Tibial nerve (tissue), 4 donors: ENCODE measurements at places on chromosomes 6 and 20. TPM values are rescaled to one million over a fixed set of nuclear protein-coding genes. Genes with fewer than 3 reads are reported as not detected.

DNA sequence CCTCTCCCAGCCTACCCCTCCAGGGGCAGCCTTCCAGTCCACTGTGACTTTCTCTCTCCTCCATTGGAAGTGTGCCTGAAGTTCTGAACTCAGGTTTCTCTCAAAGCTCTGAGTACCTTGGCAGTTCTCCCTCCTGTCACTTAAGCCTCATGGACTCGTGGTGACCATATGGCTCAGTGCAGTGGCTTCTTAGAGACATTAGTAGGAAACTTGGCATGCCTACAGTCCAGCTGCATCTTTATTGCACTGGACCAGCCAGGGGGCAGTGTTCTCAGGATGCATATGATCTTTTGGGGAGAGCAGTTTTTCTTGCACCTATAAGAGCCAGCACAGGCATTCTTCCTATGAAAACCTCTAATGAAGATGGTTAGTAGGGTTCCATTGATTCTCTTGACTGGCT is 47.5 kb upstream of the KCNK16 start:
- H3K4me3 ChIP-seq = no peak overlapping the region
- H3K4me1 ChIP-seq = no peaks in the 10 kb centered on the region

GRCh38 chr6:168136622-168137021 is 57.6 kb upstream of the FRMD1 start:
- H3K36me3 ChIP-seq = no peaks in the 10 kb centered on the region
- no peaks in the 10 kb centered on the region for H3K27me3 ChIP-seq
- H3K27ac ChIP-seq = no peak overlapping the region
- no peak for DNase-seq
- no peaks in the 10 kb centered on the region for H3K4me1 ChIP-seq

- H3K27ac ChIP-seq = no peak overlapping the region
- DNase-seq = no peak
- H3K36me3 ChIP-seq = no peaks in the 10 kb centered on the region
- no peaks in the 10 kb centered on the region for H3K4me1 ChIP-seq
These were observed 29.7 kb downstream of the ZNF831 start for GRCh38 chr20:59193325-59193724.

DNA sequence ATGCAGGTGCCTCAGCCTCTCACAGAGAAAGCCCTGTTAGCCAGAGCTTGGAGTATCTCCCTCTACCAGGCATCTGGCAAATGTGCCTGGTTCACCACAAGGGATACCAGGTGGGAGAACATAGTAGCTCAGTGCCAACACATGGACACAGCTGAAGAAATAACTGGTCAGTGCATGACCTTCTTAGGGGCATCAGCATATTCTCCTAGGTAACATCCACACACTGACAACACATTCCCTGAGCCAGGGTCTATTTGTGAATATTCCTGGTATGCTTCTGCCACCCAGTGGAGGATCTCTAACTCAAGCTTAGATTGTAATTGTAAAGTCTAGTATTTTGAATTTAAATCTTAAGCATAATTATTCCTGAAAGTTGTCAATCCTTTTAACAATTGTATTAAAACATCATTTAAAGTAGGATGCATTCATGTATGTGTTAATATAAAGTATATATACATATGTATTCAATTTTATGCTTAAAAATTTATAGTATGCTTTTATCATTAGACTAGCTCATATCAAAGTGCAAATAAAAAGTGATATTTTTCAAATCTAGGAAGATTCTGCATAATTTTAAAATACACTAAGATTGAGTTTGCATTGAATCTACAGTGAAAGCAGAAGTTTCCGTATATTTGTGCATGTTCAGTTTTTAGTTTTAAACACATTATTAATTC is 45.3 kb upstream of the COL21A1 start:
- no peak overlapping the region for H3K4me3 ChIP-seq
- H3K27ac ChIP-seq = no peak overlapping the region
- H3K36me3 ChIP-seq = no peaks in the 10 kb centered on the region
- peak; percentile 54 for DNase-seq
- H3K27me3 ChIP-seq = no peaks in the 10 kb centered on the region
- H3K4me1 ChIP-seq = no peaks in the 10 kb centered on the region

DNA sequence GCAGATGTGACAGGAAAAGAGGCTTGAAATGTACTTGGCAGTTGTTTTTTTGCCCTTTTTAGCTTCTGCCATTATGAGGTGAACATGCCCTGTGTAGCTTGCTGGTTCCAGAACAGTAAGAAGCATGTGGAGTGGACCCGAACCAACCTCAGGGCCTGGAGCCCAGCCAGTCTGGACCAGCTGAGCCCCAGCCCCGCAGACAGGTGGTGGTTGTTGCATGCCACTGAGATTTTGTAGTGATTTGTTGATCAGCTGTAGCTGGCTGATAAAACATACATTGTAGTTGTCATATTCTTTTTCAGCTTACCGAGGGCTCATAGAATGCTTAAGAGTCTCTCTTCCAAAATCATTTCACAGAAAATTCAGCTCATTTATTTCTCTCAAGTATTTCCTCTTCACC is 182.2 kb downstream of the FARS2 start:
- H3K36me3 ChIP-seq = no peaks in the 10 kb centered on the region
- no peaks in the 10 kb centered on the region for H3K27me3 ChIP-seq
- DNase-seq = no peak
- H3K4me3 ChIP-seq = no peak overlapping the region
- H3K27ac ChIP-seq = no peak overlapping the region

DNA sequence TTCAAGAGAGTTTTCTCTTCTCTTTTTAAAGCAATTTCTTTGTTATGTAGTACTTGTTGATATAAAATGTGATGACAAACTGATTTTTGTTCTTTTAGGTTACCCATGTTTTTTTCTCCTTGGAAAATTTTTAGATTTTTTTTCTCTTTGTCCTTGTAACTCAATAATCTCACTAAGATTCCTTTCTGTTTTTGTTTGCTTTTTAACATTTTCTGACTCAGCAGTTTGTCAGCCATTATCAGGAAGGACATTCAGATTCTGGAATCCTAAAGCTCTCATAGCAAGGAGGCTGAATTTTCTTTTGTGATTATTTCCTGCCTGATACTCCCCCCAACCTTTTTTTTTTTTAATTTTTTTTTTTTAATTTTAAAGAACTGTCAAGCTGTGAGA is 75.2 kb upstream of the CITED2 start:
- no peak overlapping the region for H3K4me3 ChIP-seq
- H3K27me3 ChIP-seq = no peaks in the 10 kb centered on the region
- no peak overlapping the region for H3K27ac ChIP-seq
- no peak for DNase-seq
- H3K36me3 ChIP-seq = no peaks in the 10 kb centered on the region
- no peaks in the 10 kb centered on the region for H3K4me1 ChIP-seq

The SLC22A7 gene
- total RNA-seq = not detected

The GNMT gene
- 2.1 TPM for total RNA-seq

The ZNF335 gene
- total RNA-seq = 32.8 TPM

The ADGRF5 gene
- 17.6 TPM for total RNA-seq

- H3K27ac ChIP-seq = no peak overlapping the region
- H3K4me1 ChIP-seq = no peaks in the 10 kb centered on the region
- H3K4me3 ChIP-seq = no peak overlapping the region
- H3K27me3 ChIP-seq = no peaks in the 10 kb centered on the region
- no peak for DNase-seq
- no peaks in the 10 kb centered on the region for H3K36me3 ChIP-seq
These were observed 70.5 kb downstream of the ADGRG6 start for GRCh38 chr6:142372348-142372747.

DNA sequence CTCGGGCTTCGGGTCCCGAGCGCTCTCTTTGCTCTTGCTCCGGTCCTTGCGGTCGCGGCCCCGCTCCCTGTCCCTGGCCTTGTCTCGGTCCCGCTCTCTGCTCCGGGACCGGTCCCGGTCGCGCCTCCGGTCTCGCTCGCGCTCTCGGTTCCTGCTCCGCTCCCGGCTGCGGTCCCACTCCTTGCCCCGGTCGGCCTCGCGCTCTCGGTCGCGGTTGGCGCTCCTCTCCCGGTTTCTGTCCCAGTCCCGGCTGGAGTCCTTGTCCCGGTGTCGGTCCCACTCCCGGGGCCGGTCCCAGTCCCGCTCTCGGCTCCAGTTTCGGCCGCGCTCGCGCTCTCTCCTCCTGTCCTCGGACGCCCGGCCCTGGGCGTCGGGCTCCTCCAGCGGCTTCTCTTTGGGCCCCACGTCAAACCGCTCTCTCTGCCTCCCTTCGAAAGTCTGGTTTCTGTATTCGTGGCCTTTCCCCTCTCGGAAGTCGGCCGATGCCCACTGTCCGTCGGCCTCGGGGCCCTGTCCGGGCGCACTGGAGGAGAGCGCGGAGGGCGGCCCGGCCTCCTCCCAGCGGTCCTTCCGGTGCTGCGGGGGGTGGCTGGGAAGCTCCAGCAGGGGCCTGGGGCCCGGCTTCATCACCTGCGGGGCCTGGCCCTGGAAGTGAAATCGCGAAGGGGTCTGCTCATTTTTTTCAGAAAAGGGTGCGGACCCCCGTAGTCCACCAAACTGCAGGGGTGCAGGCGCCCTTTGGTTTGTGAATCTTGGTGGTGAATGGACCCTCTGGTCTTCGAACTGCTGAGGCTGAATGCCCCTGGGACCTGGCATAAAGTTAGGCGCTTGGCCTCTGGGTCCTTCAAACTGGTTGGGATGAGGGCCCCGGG is 17.9 kb upstream of the TCFL5 start:
- no peak for DNase-seq
- H3K4me1 ChIP-seq = peaks cover 23% of the 10 kb centered on the region
- H3K4me3 ChIP-seq = no peak overlapping the region

GRCh38 chr20:48586730-48587129 is 241.1 kb downstream of the PREX1 start:
- H3K4me1 ChIP-seq = no peaks in the 10 kb centered on the region
- no peaks in the 10 kb centered on the region for H3K36me3 ChIP-seq
- H3K27ac ChIP-seq = no peak overlapping the region
- DNase-seq = no peak
- H3K27me3 ChIP-seq = peaks cover 10% of the 10 kb centered on the region

DNA sequence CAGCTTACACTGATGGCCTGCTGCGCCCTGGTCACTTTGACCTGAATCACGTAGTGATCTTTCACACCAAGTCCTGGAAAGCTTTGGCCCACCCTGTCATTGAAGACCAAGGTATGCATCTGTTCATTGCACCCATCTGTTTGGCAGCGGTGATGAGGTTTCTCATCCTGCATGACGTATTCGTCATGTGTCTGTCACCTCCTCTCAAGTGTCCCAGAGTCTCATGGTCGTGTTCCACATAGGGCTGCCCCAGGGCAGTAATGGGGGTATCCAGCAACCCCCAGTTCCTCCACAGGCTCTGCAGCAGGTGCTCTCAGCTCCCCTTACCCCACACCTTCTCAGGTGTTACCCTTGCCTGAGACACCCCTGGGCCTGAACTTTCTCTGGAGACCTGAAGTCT is 104.1 kb downstream of the SYNDIG1 start:
- no peaks in the 10 kb centered on the region for H3K36me3 ChIP-seq
- H3K4me1 ChIP-seq = no peaks in the 10 kb centered on the region
- H3K4me3 ChIP-seq = no peak overlapping the region
- H3K27me3 ChIP-seq = no peaks in the 10 kb centered on the region

GRCh38 chr6:52697903-52698302 is 27.0 kb downstream of the TMEM14A start:
- no peak for DNase-seq
- H3K27ac ChIP-seq = no peak overlapping the region
- no peaks in the 10 kb centered on the region for H3K27me3 ChIP-seq
- H3K36me3 ChIP-seq = no peaks in the 10 kb centered on the region
- H3K4me3 ChIP-seq = no peak overlapping the region
- no peaks in the 10 kb centered on the region for H3K4me1 ChIP-seq

The PRICKLE4 gene
- 27.9 TPM for total RNA-seq

The TBC1D22B gene
- 5.1 TPM for total RNA-seq

DNA sequence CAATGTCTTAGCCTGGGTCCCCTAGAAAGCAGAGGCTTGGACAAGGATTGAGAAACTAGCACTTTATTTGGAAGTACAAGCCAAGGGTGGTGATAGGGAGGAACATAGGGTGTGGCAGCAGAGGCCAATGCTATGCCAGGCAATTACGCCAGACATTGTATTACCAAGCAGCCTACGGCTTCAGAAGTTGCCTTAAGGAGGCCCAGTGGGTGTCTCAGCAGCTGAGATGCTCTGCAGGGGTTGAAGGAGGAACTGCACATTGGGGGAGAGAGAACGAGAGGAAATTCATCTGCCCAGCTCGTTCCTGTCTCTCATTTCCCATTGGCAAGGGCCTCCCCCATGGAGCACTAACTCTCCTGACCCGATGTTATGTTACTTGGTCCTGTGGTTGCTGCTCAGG is 859 bp downstream of the C20orf202 start:
- no peak overlapping the region for H3K27ac ChIP-seq
- no peaks in the 10 kb centered on the region for H3K36me3 ChIP-seq
- H3K27me3 ChIP-seq = no peaks in the 10 kb centered on the region
- H3K4me3 ChIP-seq = no peak overlapping the region

The RNF217 gene
- 37.4 TPM for total RNA-seq

DNA sequence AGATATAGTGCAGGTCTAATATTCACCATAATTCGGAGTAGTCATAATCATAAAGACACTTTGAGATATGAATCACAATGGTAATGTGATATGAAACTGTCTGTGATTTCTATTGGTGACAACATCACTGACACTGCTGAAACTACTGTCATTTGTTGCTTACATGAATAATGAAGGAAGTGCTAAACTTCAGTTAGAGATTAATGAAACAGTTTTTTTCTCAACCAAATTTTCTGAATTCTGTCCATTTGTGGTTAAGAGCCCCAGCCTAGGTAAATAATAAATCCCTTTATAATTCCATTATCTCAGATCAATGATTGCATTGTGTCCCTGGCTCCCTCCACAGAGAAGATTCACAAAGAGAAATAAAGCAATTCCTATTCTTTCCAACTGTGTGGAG is 122.6 kb downstream of the HIVEP2 start:
- H3K27me3 ChIP-seq = no peaks in the 10 kb centered on the region
- H3K4me3 ChIP-seq = no peak overlapping the region
- no peaks in the 10 kb centered on the region for H3K36me3 ChIP-seq
- H3K27ac ChIP-seq = no peak overlapping the region
- no peak for DNase-seq
- H3K4me1 ChIP-seq = no peaks in the 10 kb centered on the region

The STX11 gene
- total RNA-seq = 14.0 TPM

DNA sequence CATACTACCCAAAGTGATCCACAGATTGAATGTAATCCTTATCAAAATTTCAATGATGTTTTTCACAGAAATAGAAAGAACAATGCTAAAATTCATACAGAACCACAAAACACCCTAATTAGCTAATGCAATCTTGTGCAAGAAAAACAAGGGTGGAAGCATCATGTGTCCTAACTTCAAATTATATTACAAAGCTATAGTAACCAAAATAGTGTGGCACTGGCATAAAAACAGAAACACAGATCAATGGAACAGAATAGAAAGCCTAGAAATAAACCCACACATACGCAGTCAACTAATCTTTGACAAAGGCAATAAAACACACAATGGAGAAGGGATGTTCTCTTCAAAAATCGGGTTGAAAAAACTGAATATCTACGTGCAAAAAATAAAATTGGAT is 131.1 kb downstream of the TASP1 start:
- no peak overlapping the region for H3K27ac ChIP-seq
- H3K27me3 ChIP-seq = no peaks in the 10 kb centered on the region
- no peaks in the 10 kb centered on the region for H3K4me1 ChIP-seq
- no peaks in the 10 kb centered on the region for H3K36me3 ChIP-seq
- DNase-seq = no peak
- no peak overlapping the region for H3K4me3 ChIP-seq

The SDHAF4 gene
- 13.6 TPM for total RNA-seq

The JPH2 gene
- 5.2 TPM for total RNA-seq
